ENCODE measurements at places on chromosomes 6 and 20.

- DNase-seq, result no peak
These were observed 5.3 kb downstream of the SS18L1 start for GRCh38 chr20:62148908-62149314.

DNA sequence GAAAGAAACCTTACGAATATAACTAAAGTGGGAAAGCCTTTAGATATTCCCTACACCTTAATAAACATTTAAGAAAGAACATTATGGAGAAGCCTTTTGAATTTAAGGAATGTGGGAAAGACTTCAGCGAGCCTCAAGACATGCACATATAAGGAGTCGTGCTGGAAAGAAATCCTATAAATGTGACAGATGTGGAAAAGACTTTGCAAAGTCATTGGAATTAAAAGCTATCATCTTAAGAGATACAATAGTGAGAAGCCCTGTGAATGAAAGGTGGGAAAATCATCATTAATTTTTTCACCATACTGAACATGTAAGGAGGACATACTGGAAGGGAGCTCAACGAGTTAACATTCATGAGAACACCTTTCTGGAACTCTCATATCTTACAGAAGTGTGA is 650.5 kb upstream of the DEFB115 start:
- no peak for DNase-seq

DNA sequence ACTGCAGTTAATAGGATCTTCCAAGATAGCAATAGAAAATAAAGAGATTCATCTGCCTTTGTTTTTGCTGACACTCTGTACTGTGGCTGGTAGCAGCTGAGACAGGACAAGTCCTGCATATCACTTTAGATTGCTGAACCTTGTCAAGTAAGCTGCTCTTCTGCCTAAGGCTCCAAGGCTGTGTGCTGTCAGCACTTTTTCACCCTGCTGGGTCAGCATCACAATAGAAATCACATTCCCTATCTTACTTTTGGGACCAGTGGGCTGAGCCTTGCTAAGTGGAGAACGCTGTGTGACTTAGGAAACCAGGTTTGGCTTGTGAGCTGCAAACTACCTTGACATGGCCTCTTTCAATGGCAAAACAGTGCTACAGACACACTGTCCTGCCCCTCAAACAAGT is 263.9 kb downstream of the FRK start:
- no peak for DNase-seq

DNA sequence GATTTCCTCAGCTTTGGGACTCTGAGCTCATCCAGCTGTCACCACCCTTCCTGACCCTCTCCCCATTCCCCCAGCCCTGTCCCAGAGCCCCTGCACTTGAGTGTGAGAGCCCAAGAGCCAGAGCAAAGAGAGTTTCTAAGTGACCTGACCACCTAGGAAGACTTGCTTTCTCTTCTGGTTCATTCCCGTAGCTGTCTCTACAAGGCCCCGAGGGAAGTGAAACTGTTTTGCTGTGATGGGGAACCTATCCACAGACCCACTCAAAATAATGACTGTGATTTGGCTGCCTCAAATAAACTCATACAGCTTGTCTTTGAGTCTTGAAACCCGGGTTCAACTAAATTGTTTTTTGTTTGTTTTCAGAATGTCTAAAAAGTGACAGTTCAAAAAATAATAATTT is 74.6 kb upstream of the XRN2 start:
- DNase-seq, result no peak

- no peak for DNase-seq
These were observed at the start of gene BEND3 for GRCh38 chr6:107114926-107115694. TSS of gene BEND3 (minus strand) at chr6:107115515. CDS start at chr6:107099285, 16,230 bp downstream.

All from fibroblast of the aortic adventitia (primary cell).